ENCODE measurements at places on chromosomes 2 and 18. TPM values are rescaled to one million over a fixed set of nuclear protein-coding genes. Genes with fewer than 3 reads are reported as not detected.

- no peak for DNase-seq
These were observed 151.9 kb downstream of the FMNL2 start for GRCh38 chr2:152486737-152487400.

GRCh38 chr2:128272601-128273468 is 45.8 kb downstream of the HS6ST1 start:
- no peak for DNase-seq

DNA sequence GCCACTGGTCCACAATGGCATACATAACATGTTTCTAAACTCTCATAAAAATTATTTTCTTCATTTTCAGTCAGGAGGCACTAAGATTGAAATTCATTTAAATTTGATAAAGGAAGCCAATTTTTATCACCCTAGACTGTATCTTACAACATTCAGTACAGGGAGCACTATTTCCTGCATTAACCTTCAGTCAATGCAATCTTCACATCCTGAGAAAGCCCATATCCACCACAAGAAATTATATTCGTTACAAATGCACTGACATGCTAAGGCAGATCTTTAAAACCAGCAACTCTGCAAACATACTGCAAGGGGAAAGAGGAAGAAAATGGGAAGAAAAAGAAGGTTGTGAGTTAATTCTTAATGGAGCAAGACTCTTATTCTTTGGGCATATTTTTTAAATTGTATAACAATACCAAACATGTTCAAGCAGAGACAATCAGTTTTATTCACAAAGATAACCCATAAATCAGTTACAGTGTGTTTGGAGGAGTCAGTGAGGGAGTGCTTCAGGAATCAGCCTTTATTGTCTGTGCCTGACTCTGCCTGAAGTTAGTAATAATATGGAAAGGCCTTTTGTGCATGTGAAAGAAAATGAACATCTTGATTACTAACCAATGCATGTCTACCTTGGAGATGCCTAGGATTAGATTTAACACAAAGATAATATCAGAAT is 370.1 kb downstream of the FBXO15 start:
- no peak for DNase-seq

DNA sequence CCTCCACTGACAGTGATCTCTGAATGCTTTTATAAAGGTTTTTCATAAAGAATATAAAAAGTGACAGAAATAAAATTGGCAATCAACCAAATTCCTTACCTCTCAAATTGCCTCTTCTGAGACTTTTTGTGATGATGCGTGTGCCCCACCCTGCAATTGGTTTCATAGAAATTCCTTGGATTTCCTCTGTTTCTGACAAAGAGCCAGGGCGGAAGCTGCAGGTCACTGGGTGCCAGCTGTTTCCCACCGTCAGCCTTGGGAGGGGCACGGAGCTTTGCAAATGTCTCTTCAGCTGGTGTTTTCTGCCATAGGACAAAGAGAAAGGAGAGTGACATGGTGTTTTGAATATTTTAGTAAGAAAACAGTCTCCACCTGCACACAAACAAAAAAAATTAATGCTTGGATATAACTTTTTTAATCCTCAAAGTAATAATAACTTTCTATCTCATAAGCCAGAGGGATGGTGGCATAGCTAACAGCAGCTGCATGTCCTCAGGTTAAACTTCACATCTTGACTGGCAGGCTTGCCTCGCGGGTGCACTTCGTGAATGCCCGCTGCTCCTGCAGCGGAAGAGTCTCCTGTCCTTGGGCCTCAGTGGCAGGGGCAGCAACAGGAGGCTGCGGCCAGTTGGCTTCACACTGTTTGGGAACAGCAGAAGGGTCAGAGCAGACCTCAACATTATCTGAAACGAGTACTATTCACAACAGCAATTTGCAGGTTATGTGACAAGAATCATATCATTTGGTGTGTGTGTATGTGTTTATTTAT is 24.7 kb downstream of the AGAP1 start:
- DNase-seq: no peak

- peak; percentile 63 for DNase-seq
These were observed 77.1 kb upstream of the EPHA4 start for GRCh38 chr2:221649051-221649775.

- DNase-seq: no peak
These were observed 103.5 kb downstream of the ARL4C start for GRCh38 chr2:234393354-234393753.

DNA sequence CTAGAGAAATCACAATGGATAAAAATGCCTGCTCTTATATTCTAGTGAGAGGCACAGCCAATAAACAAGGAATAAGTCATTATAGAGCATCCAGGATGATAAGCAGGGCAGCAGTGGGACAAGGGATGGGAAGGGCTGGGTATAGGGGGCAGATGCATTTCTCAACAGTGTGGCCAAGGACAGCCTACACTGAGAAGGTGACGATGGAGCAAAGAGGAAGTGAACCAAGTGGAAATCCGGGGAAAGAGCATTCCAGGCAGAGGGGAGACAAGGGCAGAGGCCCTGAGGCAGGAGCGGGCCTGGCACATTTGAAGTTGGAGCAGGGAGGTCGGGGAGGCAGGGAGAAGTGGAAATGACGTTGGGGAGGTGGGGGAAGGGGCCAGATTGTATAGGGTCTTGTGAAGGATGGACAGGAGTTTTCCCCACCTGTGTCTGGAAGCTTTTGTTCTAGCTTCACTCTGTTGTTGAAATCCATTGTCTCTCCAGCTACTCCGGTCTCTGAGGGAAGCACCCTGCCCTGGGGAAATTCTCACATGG is 17.6 kb downstream of the TMEM177 start:
- DNase-seq: no peak

GRCh38 chr2:57890464-57890863 is 156.1 kb upstream of the VRK2 start:
- no peak for DNase-seq

DNA sequence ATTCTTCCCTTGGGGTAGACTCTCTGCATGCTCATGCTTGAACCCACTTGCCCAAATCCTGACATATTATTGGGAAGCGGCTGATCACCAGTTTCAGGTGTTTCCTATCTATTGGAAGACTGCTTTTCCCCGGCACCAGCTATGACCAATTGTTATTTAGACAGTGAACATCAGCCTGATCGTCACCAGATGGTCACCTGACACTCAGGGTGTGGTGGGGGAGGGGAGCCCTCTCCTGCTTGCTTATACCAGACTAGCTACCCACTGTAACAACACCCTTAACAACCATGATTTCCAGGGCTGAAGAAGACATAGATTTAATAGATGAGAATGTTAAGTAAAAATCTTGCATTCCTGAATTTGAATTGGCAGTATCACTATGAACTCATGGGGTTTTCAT is 44.3 kb downstream of the RBM43 start:
- DNase-seq: no peak

GRCh38 chr2:101328474-101329007 is 20.0 kb upstream of the RNF149 start:
- DNase-seq: no peak

The CPLX4 gene
- 0.27 TPM for polyA plus RNA-seq

The CNTNAP5 gene
- polyA plus RNA-seq: 16.7 TPM

The GULP1 gene
- 25.3 TPM for polyA plus RNA-seq

The FAM237A gene
- 0.36 TPM for polyA plus RNA-seq

The FLACC1 gene
- 4.3 TPM for polyA plus RNA-seq

The ARHGEF33 gene
- 4.7 TPM for polyA plus RNA-seq

The SLC5A7 gene
- polyA plus RNA-seq: 18.3 TPM

The DES gene
- polyA plus RNA-seq: 3.5 TPM
